ENCODE measurements at places on chromosomes 16 and 17.

DNA sequence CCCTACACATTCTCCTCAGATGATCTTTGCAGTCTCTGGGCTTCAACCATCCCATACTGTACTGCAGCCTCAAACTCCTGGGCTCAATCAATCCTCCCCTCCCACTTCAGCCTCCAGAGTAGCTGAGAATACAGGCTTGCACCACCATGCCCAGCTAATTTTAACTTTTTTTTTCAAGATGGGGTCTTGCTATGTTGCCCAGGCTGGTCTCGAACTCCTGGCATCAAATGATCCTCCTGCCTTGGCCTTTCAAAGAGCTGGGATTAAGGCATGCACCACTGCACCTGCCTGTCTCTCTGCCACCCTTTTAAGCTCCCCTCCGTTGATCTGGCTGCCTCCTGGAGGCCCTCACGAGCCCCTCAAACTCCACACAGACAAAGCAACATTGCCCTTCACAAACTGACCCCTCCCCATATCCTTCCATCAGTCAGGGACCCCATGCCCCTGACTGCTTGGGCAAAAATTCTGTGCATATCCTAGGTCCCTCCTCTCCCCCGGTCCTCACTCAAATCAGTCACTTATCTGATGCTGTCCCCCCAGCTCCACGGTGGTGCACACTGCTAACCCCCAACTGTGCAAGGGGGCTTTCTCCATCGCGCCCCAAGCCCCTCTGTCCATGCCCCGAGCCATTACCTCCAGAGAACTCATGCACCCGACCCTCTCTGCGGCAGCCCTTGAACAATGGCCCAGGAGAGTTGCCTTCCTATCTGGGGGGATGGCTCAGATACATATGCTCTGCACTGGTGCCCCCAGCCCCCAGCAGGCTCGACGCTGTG lies 252.9 kb downstream of the KATNIP start:
- DNase-seq, result no peak

GRCh38 chr17:65593855-65594845 lies 32.7 kb upstream of the AXIN2 start:
- no peak for DNase-seq

- no peak for DNase-seq
These were observed 35.9 kb downstream of the CBFA2T3 start for GRCh38 chr16:88940862-88941817.

DNA sequence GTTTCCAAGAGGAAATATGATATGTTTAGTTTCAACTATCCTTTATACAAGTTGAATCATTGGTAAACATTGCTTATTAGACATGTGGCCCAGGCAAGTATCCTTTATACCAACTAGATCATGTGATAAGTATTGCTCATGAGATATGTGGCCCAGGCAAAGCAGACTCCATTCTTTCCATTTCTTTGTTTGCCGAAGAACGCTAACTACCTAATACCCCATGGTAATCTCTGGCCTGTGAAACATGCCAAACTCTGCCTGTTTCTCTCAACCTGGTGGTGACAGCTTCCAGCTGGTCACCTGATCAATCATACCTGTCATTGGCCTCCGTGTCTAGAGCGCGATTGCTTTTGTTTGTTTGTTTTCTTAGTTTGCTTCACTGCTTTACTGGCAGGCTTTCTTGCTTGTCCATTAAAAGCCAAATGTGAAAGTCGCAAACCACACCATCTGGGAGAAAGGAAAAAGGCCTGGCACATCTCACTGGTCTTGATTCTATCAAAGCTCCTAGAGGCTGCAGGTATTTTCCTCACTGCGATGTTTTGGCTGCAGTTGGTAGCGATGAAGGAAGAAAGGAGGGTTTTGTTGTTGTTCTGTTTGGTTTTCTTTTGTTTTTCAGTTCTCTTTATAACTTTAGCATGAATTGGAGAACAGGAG lies 686.2 kb downstream of the KCNJ2 start:
- DNase-seq, result no peak

- DNase-seq, result peak; percentile 25
These were observed 521 bp downstream of the GGA2 start for GRCh38 chr16:23509782-23510163.

- no peak for DNase-seq
These were observed 476.9 kb upstream of the GOT2 start for GRCh38 chr16:59210955-59211541.

Measured in RCC 7860 (cell line).